ENCODE measurements at places on chromosomes 13 and 19.

DNA sequence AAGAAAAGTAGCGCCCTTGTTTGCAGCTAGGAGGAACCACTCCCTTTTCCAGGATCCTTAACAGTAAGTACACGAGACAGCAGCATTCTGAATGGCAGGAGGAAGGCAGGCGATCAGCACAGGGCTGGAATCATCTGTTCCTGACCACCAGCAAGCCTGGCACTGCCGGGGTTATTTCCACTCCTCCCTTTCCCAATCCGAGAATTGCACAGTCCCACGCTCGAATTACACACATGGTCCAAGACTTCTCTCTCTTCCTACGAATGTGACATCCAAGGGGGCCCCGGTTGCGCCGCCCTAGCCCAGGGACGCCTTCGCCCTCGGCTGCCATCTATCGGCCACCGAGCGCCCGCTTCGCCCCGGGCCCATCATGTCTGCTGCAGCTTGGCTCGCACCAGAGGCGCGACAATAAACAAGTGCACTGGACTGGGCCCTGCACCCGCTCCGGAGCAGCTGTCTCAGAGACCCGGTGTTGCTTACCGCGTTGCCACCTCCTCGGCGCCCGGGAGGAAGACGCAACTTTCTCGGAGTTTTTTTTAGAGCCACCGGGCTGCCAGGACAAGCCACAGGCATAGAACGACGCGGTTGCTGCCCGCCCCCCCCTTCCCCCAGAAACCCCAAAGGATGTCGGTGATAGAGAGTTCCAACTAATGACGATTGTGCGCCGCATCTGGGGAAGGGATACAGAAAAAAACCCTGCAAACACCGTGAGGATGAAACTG lies at the start of gene SLITRK5:
Gene SLITRK5 (plus strand): TSS at position 341 of the 722 bp plus-strand sequence. CDS start 4,018 bp downstream, outside the sequence.
- peak; percentile 39 for DNase-seq

DNA sequence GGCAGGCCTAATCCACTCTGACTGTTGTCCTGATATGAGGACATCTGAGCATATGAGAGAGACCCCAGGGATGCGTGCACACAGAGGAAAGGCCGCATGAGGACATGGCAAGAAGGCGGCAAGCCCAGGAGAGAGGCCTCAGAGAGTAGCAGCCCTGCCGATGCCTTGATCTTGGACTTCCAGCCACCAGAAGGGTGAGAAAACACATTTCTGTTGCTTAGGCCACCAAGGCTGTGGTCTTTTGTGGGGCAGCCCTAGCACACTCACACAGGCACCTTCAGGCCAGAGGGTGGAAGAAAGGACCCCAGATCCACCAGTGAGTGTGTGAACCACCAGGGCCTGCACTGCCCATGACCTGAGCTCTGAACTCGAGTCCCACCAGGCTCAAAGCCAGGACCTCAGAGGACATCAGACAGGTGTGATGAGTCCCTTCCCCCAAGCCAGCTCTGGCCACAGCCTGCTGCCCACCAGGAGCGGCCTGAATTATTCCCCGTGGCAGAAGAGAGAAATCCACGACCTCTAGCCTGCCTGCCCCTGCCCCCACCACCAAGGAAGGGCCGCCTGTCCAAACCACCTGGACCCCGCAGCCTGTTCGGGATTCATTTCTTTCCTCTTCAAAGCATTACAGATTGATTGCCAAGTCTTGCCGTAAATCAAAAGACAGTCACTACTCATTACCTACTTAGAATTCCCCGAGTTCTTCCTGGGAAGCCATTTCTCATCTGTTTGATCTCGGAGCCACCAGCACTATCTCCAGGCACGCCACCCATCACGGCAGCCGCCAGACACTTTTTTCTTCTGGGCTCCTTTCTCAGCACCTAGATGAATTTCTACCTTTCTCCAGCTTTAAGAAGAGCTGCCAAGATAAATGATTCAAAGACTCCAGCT lies 72.2 kb downstream of the CEBPG start:
- peak; percentile 46 for DNase-seq

- DNase-seq = peak; percentile 70
Measured at GRCh38 chr19:39363901-39364457, 21.8 kb downstream of the SAMD4B start.

- DNase-seq = no peak
Measured at GRCh38 chr19:41261474-41262190, 2.5 kb upstream of the HNRNPUL1 start.

GRCh38 chr19:58466089-58466759 lies 656 bp upstream of the ZNF324 start:
- DNase-seq = no peak

- no peak for DNase-seq
Measured at GRCh38 chr13:26563713-26564112, 6.2 kb downstream of the WASF3 start.

GRCh38 chr19:54674021-54674617 lies 11.3 kb downstream of the LILRB4 start:
- no peak for DNase-seq

DNA sequence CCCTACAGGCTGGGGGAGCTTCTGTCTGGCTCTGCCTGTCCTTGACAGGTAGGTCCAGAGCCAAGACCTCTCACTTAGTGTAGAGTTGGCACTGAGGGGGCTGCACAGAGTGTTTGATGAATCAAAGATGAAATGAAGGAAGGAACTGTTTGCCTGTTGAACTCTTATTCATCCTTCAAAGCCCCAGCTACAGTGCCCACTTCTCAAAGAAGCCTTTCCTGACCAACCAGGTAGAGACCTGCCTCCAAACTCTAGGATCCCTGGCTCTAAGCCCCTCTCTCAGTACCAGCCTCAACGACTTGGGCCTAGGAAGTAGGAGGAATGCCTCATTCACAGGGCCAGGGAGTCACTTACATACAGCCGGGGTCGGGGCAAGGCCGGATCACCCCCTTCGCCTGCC lies 9.1 kb upstream of the TMEM161A start:
- DNase-seq = no peak

GRCh38 chr13:109130093-109130835 lies 500.9 kb downstream of the MYO16 start:
- DNase-seq = no peak

- no peak for DNase-seq
Measured at GRCh38 chr13:30983431-30983830, 51.0 kb downstream of the TEX26 start.

DNA sequence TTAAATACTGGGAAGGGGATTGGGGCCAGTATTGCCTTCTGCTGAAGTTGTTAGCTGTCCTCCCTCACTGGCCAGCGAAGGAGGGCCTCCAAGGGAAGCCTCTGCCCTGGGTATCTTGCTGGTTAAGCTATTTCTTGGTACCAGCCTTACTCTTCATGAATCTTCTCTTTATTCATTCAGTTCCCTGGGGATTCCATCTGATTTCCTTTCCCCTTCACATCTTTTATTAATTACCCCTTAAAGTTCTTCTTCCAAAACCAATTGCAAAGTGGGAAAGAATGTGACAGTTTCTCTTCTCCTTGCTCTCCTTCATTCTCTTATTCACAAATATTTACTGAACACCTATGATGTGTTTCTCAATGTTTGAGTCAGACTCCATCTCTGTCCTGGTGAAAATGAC lies 36.7 kb upstream of the STK24 start:
- peak; percentile 10 for DNase-seq

DNA sequence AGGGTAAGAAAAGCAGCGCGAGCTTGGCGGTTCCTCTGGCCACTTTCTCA lies at the start of gene DMRTC2:
Gene DMRTC2 (plus strand): TSS at position 42 of the 50 bp plus-strand sequence. CDS start 2,387 bp downstream, outside the sequence.
- no peak for DNase-seq

GRCh38 chr13:51549050-51549449 lies 35.2 kb upstream of the WDFY2 start:
- no peak for DNase-seq

GRCh38 chr13:95154413-95154886 lies 146.8 kb downstream of the ABCC4 start:
- DNase-seq = peak; percentile 20

DNA sequence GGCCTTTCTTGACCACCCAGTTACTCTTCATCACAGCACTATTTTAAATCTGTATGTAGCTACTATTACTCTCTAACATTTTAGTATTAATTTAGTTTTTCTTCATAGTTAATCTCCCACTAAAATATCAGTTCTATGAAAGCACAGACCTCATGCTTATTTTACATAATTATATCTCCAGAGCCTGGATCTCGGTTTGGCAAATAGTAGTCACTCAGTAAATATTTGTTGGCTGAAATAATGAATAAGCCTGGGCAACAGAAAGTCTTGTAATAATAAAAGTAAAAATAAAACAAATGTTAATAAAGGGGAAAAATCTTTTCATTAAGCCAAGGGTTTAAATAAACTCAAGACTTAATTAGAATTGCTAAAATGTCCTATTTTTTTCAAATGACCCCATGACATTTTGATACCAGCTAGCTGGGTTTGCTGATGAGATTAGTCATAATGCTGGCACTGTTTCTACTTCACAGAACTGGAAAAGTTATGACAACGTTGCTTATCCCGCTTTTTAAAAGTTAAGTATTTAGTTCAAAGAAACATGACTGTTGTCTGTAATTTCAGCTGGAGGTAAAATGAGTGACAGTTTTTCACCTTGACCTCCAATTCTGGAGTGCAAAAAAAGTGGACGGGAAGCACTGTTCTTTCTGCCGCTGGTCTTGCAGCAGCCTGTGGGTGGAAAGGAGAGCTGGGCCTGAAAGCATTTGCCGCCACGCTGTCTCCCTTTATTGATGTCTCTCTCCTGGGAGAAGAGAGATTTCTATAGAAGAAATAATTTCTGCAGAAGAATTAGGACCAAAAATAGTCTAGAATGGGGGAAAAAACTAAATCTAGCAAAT lies 85.2 kb upstream of the SPATA13 start:
- no peak for DNase-seq

DNA sequence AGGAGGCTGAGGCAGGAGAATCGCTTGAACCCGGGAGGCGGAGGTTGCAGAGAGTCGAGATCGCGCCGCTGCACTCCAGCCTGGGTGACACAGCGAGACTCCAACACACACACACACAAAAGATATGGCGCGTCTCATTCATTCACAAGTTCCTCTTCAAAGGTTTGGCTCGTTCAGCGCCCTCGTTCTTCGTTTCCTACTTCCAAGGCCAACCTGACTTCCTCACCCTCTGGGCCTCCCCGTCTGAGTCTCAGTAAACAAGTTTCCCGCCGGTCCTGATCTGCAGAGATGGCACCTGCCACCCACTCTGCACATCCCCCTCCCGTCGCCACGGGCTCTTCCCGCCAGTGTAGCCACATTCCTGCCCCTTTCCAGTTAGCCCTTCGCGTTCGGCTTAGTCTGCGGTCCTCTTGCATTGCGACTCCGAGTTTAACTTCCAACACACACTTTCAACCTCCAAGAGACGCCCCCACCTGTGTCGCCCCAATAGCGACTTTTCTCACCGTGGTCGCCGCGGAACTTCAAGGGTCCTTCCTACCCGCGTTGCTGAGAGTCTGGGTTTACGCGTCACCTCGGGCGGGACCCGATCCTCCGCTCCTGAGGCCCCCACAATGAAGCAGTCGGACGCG lies 1.3 kb upstream of the BSG start:
- no peak for DNase-seq

DNA sequence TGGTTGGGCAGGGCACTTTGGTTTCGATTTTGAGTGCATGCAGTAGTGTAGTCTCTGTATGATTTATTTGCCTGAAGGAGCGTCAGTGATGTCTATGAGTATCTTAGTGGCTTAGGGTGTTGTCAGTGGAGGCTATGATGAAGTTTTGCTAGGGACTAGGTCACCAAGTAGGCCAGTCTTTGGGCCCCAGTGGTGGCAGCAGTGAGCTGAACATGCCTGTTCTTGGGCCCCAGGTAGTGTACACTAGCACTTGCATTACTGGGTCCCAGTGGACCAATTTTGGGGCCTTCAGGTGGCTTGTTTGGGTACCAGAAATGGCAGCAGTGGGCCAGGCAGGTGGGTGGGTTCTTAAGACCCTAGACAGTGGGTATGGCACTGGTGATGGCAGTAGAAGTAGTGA lies 598.7 kb upstream of the SPRY2 start:
- no peak for DNase-seq

- no peak for DNase-seq
Measured at GRCh38 chr13:55577082-55577846, 1563.5 kb upstream of the PRR20A start.

GRCh38 chr13:77329911-77330584 lies 3.2 kb upstream of the MYCBP2 start:
- no peak for DNase-seq

DNA sequence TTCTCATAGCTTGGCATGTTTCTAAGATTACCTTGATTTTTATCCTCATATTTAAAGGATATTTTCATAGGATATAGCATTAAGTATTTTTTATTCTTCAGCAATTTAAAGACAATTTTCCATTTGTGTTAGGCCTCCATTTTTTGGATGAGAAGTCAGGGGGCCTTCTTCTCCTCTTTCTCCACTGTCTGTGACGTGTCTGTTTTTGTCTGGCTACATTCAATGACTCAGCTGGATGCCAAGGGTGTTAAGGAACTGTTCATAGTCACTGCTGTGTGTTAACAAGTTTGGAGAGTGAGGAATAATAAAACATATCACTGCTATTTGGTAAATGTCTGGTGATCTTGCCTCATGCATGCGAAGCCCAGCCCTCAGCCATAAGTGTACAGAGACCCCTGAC lies 36.4 kb downstream of the ZNF582 start:
- DNase-seq = no peak

GRCh38 chr19:45171211-45171623 lies 6.8 kb downstream of the TRAPPC6A start:
- no peak for DNase-seq

DNA sequence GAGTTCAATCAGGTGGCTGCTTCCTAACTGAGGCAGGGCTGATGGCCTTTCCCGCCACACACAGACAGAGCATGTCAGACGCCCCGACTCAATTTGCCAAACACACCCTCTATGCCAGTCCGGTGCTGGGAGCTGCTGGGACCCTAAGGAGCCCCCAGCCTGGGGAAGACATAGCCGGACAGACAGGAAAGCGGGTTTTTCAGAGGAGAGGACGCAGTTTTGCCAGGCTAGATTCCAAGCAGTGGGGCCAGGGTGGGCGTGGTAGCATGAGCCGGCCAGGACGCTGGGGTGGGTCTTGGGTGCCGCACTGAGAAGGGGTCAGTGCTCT lies 19.8 kb downstream of the MAST3 start:
- no peak for DNase-seq

GRCh38 chr13:39684531-39685137 lies 29.2 kb downstream of the COG6 start:
- peak; percentile 54 for DNase-seq

DNA sequence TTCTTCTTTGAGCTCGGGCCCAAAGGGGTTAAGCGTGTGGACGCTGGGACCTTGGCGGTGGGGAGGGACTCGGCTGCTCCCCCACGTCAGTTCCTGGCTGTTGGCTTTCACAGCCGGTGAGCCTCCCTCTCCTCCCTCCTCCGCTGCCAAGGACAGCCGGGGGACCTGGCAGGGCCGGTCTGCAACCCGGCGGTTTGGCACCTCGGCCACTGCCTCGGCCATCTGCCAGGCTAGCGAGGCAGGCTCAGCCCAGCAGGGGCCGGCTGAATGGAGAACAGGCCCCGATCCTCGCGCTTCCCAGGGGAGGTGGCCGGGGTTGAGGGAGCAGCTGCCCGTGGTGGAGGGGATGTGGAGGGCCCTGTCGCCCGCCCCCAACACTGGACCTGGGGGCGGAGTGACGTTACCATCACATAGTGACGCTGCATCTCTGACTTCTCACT lies 5.0 kb downstream of the TLE5 start:
- DNase-seq = no peak

- DNase-seq = no peak
Measured at GRCh38 chr19:39303373-39304184, 7.4 kb downstream of the IFNL1 start.

Measured in fibroblast of upper back skin (primary cell).